ENCODE measurements at places on chromosomes 3 and 15.

DNA sequence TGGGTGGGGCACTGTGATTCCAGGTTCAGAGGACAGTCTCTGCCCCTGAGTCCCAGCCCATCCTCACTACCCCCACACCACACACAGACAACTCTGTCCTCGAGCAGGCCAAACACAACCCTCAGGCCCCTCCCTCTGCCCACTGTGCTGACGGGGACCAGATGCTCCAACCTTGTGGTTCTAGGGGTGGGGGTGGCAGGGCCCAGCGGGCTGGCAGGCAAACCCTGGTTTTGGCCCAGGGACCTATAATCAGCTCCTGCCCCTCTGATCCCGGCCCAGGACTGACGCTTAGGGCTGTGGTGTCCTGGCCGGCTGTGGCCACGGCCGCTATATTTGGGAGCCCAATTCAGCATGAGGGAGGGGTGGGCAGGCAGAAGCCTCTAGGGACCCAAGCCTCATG is 5.0 kb upstream of the MYL3 start:
- DNase-seq, result no peak

DNA sequence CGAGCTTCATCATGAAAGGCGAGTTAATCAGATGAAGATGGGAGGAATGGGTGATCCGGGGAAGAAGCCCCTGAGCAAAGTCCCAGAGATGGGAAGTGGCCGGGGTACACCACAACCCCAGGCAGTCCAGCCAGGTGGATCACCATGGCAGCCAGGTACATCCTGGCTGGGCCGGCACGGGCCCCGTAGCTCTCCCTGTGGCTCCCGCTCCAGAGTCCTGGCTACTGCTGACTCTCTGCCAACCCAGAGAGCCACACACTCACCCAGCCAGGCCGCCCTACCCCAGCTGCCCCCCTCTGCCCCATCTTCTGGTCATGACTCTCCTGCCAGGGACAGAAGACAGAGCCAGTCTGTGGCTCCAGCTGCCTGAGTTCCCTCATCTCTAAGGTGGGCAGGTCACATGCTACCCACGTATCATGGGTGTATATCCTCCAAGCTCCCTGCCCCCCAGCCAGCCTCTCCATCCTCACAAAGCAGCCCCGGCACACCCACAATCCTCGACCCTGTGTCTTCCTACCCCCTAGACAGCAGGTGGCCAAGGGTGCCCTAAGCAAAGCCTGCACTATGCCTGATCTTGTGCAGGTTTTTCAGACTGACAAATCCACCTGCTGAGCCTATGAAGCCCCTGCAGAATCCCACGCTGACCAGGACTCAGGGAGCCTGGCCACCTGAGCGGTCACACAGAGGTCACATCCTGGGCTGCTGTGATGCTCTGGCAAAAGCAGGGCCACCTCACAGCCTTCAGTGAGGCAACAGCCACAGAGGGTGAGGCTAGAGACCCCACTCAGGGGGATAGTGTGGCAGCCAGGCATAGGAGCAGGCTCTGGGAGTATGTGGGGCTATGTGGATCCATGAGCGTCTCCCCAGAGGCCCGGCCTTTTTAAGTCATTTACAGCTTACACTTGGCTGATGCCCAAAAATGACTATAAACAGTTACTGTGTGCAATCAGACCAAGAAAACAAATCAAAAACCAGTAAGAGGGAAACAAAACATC is 13.2 kb downstream of the XXYLT1 start:
- no peak for DNase-seq

- no peak for DNase-seq
Measured at GRCh38 chr3:153379516-153379915, 217.5 kb downstream of the RAP2B start.

GRCh38 chr3:47475029-47475569 is 642 bp downstream of the SCAP start:
- DNase-seq, result peak; percentile 38

DNA sequence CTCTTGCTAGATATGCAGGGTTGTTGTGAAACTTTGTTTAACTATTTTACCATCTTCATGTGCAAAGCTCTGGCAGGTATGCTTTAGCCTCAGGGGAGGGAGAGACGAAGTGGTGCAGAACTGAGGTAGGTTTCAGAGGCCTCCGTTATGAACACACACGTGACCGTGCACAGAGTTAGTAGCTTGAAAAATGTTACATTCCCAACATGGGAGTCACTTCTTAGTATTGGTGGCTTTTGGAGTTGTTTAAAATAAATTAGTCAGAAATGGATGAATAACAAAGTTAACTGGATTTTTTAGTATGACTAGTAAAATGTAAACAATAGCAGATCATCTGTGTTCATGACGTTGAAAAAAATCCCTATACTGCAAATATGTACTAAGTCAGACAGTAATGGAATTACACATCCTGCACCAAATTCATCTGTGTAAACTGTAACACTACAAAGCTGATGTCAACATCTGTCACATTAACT is 279.6 kb downstream of the KLF13 start:
- no peak for DNase-seq

GRCh38 chr15:32994810-32995424 is 199.6 kb downstream of the FMN1 start:
- peak; percentile 41 for DNase-seq

DNA sequence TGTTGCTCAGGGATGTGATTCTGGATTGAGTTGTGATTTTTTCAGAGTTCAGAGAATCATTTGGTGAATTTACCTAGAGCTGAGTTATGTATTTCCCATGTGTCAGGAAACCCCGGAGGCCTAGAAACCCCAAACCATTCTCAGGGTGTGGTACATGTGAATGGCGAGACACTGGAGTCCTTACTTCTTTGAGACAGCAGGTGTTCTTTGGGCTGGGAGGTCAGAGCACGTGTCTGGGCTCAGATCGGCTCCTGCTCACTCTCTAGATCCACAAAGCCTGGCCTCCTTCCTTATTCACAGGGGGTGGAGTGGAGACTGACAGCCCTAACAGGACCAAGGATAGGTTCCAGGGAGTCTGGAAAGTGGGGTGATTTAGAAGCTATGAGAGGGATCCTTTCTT is 145.8 kb downstream of the CHDH start:
- DNase-seq, result no peak

DNA sequence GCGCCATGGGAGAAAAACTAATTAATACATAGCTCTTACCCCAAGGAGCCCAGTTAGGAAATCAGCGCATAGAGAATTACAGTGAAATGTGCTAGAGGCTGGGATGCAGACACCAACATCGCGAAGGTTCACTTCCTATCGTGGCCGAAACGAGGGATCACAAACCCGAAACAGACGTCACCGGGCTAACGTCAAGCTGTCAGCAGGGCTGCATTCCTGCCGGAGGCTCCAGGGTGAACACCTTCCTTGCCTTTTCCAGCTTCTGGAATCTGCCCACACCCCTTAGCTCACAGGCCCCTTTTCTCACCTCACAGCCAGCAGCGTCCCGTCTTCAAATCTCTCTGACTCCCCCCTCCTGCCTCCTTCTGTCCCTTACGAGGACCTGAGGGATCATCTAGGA is 13.0 kb downstream of the GP5 start:
- DNase-seq, result no peak

GRCh38 chr3:111601810-111602209 is 6.7 kb upstream of the ZBED2 start:
- DNase-seq, result no peak

GRCh38 chr15:82530606-82531379 is 9.5 kb downstream of the RPS17 start:
- peak; percentile 62 for DNase-seq

GRCh38 chr15:47312161-47312560 is 405.1 kb upstream of the SEMA6D start:
- no peak for DNase-seq

GRCh38 chr3:141482245-141482922 is 4.4 kb upstream of the RASA2 start:
- DNase-seq, result peak; percentile 22

DNA sequence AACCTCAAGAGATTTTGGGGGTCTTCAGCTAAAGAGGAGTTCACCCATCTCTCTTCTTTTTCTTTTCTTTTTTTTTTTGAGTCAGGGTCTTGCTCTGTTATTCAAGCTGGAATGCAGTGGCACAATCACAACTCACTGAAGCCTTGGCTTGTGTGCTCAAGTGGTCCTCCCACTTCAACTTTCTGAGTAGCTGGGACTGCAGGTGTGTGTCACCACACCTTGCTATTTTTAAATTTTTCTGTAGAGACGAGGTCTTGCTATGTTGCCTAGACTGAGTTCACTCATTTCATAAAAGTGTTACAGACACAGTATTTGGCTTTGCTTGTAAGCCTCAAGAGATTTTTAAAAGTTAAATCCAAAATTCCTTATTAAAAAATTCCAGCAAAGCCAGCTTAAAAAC is 71.7 kb downstream of the OXSM start:
- DNase-seq, result no peak

DNA sequence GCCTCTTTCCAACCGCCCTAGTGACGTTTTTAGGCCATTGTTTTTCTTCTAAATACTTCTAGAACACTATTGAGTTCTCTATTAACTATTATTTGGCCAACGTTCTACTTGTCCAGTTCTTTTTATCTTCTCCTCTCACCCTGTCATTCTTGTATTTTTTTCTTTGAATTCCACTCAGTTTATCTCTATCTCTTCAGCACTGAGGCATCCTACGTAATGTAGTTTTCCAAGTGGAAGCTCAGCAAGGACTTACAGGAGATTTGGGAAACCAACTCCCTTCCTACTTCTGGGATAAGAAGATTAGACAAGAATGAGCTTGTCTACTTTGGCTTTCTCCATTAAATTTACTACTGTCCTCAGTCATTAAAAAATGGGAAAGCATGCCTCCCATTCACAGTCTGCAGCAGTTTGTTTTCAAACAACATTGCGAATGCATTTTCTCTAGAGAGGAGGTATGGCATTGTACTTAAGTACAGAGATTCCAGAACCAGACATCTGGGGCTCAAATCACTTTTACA is 21.3 kb upstream of the NR2F2 start:
- no peak for DNase-seq

DNA sequence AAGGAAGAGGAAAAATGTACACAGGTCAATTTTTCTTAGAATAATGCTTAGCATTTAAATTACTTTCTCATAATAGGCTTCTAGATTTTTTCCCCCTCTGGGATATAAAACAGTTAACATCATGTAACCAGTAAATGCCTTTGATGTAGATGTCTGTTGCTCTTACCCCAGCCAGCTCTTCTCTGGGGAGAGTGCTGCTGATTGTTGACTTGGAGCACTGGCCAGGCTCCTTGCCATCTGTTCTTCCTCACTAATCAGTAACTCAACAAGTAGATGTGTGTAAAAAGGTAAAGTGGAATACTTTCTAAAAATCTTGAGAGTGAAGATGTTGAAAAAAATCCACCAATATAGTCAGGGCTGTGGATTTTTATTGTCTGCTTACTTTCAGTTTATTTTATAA is 42.2 kb downstream of the RIOX2 start:
- no peak for DNase-seq

DNA sequence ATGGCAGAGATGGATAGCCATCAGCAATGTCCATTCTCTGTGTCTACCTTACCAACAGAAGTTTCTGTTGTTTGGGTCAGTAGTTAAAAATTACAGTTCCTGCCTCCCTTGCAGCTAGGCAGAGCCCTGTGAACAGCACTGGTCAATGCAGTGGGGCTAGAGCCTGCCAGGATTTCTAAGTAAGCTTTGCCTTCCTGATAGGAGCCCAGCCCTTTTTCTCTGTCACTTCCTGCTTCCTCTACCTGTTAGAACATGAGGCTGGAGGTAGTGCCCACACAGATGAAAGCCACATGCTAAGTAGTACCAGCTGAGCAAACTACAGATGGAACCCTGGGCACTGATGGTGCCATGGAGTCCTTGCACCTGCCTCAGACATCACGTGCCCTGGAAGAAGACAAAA is 45.0 kb downstream of the MGLL start:
- no peak for DNase-seq

GRCh38 chr3:53167418-53168174 is 6.6 kb downstream of the PRKCD start:
- DNase-seq, result no peak

- peak; percentile 74 for DNase-seq
Measured at GRCh38 chr15:92077353-92078085, 224.0 kb downstream of the SLCO3A1 start.

DNA sequence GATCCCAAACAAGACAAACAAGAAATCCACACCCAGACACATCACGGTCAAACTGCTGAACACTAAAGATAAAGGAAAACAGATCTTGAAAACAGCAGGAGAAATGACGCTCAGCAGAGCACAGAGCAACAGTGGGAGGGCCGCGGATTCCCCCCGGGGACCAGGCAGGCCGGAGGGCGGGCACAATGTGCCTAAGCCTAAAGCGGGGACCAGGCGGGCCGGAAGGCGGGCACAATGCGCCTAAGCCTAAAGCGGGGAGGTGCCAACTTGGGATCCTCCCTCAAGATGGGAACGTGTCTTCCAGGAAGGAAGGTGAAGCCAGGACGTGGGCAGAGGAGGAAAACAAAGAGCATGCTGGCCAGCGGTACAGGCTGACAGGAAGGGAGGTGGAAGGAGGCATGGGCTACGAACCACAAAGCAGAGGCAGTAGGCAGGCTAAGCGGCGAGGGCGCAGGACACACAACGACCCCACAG is 31.1 kb downstream of the CYFIP1 start:
- no peak for DNase-seq

DNA sequence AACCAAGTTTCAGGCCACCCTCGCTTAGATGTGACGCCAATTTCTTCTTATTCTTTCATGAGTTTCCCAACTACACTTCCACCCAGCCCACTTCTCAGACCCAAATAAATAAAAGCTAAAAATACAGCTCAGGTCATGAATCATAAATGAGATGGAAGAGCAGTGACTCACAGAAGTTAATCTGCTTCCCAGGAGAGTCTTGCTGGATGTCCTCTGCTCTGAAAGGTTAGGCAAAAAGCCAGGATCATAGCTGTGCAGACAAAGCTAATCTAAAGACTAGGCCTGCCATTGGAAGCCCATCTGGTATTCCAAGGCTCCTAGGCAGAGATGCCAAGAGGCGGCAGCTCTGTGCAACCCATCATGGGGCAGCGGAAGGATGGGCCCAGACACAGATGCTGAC is 24.1 kb downstream of the SHC4 start:
- DNase-seq, result peak; percentile 41

- no peak for DNase-seq
Measured at GRCh38 chr15:88177451-88177850, 79.1 kb downstream of the NTRK3 start.

GRCh38 chr3:12993517-12994356 is 79.5 kb downstream of the IQSEC1 start:
- DNase-seq, result peak; percentile 20

GRCh38 chr3:140910860-140911259 is 30.8 kb upstream of the SLC25A36 start:
- DNase-seq, result peak; percentile 28

DNA sequence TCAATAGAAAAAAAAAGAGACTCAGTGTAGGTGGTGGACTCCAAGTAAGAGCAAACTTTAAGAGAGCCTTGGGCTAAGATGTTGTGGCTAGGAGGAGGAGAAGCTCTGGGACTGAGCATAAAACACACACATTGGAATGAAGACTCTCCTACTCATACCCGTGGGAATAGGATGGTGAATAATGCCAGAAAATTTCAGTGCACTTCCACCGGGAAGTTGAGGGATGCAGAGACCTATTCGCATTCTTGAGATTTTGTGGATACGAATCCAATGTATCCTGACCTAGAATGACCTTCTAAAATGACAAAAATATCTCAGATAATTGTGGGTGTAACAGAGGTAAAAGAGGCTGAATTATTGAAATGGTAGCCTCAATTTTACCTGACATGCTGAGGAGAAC is 388.7 kb upstream of the SGO1 start:
- no peak for DNase-seq

GRCh38 chr15:81279621-81280485 is 44.1 kb downstream of the STARD5 start:
- DNase-seq, result no peak
